ENCODE measurements at places on chromosomes 6 and 20.

DNA sequence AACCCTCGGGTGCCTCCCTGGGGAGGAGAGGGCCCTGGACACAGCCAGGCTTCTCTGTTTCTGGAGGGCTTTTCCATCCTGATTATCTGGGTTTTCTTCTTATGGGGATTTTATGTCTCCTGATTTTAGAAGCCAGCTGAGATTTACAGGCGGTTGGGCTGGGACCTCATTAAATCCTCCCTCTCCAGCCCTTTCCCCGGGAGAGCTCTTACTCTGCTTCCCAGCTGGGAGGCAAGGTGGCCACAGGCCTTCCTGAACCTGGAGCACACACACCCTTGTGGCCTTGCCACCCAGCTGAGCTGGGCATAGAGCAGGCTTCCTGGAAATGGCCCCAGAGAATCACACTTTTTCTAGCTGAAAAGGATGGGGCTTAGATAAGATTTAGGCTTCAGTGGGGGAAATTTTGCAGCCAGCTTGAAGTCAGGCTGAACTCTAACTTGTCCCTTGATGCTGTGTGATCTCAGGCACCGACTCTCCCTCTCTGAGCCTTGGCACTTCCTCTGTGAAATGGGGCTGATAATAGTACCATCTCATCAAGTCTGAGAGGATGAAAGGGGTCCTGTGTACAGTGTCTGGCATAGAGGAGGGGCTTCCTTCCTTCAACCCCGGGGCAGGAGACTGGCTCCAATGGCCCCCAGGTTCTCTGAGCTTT is 16.6 kb downstream of the VSTM2L start:
- no peak for DNase-seq

- DNase-seq, result no peak
These were observed 10.7 kb downstream of the TBXT start for GRCh38 chr6:166156942-166157341.

DNA sequence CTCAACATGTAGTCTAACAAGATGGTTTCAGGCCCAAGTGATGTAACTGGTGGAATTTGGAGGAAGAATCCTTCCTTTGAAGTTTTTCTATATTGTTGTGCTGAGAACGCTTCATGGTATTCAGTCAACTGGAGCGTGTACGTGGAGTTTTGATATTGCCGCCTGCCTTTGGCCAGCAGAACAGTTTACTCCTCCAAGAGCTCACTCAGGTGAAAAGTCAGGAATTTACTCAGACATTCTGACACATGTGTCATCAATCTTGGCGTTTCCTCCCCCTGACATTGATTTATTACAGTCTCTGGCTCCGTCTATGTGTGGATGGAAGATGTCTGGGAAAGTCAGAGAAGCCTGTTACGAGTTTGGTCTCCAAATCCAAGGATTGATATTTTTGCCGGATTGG is 19.0 kb upstream of the TGM2 start:
- DNase-seq, result no peak

DNA sequence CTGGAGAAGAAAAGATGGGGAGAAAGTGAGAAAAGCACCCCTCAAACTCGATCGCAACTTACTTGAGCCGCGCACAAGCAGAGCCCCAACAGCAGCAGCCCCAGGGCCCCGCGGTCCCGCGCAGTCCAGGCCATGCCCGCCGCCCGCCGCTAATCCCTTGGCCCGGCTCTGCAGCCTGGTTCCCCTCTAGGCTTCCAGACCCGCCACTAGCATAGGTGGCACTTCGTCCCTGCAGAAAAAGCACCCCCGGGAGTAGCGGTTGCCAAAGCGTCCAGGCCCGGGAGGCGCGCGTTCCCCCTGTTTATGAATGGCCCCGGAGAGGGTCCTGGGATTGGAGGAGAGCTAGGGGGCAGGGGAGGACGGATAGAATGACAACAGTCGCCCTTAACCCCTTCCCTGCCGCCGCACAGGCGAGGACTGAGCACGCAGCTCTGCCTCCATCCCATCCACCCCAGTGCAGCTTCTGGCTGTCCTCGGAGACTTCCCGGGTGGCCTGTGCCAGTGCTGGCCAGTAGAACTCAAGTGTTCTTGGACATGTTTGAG is 19.9 kb downstream of the COL9A1 start:
- DNase-seq, result no peak

Measured in activated CD8-positive, alpha-beta memory T cell treated with anti-CD3 and anti-CD28 coated beads for 4 hours (primary cell).